ENCODE measurements at places on chromosomes 7 and 10.
A peak's percentile ranks its signal among the peaks of the same experiment; 100 is the strongest.

- DNase-seq = no peak
These were observed 60.5 kb downstream of the PPP1R17 start for GRCh38 chr7:31747553-31747952.

GRCh38 chr10:38094927-38095574, 914 bp downstream of the ZNF37A start:
- DNase-seq = no peak

DNA sequence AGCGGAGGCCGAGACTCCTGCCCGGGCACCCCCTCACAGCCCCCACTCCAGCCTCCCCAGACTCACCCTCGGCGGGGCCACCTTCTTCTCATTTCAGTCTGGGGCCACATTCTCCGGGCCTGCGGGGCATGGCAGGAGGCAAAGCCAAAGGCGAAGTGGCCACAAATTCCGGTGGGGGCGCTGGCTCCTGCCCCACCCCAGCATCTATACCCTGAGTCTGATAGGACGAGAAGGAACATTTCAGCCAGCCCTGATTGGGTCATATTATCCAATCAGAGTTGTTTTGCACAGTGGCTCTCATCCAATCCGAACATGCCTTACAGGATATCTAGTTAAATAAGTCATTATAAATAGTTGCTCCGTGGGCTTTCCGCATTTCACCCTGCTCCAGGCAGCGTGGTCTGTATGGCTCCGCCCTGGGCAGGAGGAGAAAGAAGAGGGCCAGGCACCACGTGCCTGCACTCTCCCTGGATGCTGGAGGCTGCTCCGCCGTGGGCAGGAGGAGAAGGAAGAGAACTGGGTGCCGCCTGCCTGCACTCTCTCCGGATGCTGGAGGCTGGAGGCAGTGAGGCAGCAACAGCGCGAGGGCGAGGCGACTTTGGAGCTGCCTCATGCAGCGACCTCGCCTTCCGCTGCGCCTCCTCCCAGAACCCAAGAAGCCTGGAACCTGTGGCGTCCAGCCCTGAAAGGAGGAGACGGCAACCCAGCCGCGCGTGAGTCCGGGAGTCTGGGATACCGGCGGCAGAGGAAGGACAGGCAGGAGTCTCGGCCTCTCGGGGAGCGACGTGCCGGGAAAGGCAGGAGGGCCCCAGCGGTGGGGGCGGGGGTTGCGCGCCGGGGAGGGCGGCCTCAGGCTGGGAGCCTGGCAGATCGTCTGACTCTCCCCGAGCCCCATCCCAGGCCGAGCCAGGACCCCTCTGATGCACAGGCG, 162.9 kb downstream of the ZNF33B start:
- DNase-seq = no peak

GRCh38 chr7:143239813-143240212, 18.0 kb downstream of the TAS2R40 start:
- DNase-seq = no peak

- no peak for DNase-seq
These were observed 5.9 kb downstream of the VPS41 start for GRCh38 chr7:38903057-38903456.

DNA sequence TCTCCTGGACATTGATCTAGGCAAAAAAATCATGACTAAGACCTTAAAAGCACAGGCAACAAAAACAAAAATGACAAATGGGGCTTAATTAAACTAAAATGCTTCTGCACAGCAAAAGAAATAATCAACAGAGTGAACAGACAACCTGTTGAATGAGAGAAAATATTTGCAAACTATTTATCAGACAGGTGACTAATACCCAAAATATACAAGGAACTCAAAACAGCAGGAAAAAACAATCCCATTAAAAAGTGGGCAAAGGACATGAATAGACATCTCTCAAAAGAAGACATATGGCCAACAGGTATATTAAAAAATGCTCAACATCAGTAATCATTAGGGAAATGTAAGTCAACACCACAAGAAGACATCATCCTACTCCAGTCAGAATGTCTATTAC, 166.8 kb downstream of the MTERF1 start:
- DNase-seq = no peak

- no peak for DNase-seq
These were observed 20.5 kb downstream of the EIF3A start for GRCh38 chr10:119060107-119060506.

- DNase-seq = no peak
These were observed 268.4 kb downstream of the GPR37 start for GRCh38 chr7:124497176-124497575.

GRCh38 chr10:4546500-4546899, 279.5 kb upstream of the AKR1E2 start:
- DNase-seq = no peak

GRCh38 chr7:142827951-142828500, 26.9 kb upstream of the EPHB6 start:
- no peak for DNase-seq

GRCh38 chr7:128178611-128179010, 62.5 kb upstream of the LEP start:
- DNase-seq = no peak

- DNase-seq = no peak
These were observed 533.4 kb upstream of the SEMA3D start for GRCh38 chr7:85719981-85720953.

- no peak for DNase-seq
These were observed 87.1 kb downstream of the FZD1 start for GRCh38 chr7:91351374-91351773.

GRCh38 chr7:158676171-158676840, 28.3 kb downstream of the NCAPG2 start:
- DNase-seq = no peak

DNA sequence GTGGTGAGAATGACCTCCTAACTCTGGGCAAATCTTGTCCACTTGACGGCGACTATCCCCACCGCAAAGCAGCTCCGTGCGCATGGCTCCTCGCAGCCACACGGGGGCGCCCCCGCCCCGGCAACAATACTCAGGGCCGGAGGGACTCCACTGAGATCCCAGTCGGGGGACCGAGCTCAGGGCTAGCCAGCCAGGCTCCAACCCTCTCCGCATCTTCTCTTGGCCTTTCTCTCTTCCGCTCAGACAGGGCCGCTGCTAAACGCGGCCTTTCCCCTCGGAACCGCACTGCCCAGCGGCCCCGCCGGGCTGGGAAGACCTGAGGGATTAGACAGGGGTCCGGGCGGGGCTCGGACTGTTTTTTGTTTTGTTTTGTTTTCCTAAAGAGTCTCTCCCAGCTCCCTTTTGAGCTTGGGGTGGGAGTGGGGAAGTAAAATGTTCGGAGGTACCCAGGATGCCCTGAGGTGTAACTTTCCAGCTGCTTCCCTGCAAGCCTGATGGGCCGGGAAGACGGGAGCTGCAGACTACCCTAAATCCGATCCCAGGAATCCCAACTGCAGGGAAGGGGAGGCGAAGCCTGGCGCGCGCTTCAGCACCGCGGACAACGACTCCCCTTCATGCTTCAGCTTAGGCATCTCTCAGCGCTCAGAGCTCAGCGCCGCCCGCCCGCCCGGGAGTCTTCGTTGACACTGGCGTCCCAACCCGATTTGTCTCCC, 2.7 kb downstream of the KCNIP2 start:
- peak; percentile 85 for DNase-seq

- no peak for DNase-seq
These were observed 324.7 kb downstream of the CXCL12 start for GRCh38 chr10:44060221-44060620.

GRCh38 chr10:114045136-114046086, 1.7 kb downstream of the ADRB1 start:
- peak; percentile 44 for DNase-seq

GRCh38 chr7:54360075-54360840, 181.9 kb upstream of the VSTM2A start:
- no peak for DNase-seq

DNA sequence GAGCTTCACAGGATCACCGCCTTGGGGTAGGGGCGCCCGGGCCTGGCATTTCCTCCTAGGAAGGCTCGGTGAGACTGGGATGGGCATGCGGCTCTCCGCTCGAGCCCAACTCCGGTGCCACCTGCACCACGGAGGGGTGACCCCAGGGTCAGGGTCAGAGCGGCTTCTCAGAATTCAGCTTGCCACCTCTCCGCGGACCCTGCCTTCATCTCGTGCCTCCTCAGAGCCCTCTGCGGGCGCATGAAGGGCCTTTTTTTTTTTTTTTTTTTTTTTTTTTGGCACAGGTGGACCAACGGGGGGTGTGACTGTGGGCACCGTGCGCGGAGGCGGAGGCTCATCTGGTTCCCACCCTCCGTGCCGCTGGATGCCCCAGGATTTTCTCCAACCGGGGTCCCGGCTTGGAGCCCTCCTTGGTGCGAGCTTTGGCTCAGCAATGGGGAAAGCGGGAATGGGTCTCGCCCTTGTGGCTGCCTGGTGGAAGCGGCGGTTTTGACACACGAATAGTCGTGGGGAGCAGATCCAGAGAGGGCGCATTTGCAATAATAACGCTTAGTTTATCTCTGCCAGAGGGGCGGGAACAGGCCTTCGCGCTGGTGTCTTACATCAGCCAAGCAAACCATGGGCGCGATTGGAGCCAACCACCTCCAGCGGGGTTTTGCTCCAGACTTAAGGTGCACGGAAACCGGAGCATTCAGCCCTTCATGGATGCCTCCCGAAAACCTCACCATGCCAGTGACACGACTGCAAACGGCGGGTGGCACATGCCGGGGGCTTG, 5.0 kb upstream of the TNRC18 start:
- DNase-seq = no peak

DNA sequence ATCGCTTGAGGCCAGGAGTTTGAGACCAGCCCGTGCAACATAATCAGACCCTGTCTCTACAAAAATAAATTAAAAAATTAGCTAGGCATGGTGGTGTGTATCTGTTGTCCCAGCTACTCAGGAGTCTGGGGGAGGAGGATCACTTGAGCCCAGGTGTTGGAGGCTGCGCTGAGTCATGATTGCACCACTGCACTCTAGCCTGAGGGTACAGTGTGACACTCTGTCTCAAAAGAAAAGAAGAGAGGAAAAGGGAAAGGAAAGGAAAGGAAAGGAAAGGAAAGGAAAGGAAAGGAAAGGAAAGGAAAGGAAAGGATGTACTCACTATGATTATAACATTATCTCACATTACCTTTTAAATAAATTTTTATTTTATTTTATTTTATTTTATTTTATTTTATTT, 56.5 kb upstream of the MPP7 start:
- no peak for DNase-seq

GRCh38 chr10:131746241-131746711, 154.5 kb upstream of the PPP2R2D start:
- no peak for DNase-seq

GRCh38 chr7:111499027-111499426, 63.3 kb downstream of the IMMP2L start:
- DNase-seq = peak; percentile 23

GRCh38 chr7:122268101-122268500, 36.4 kb downstream of the FEZF1 start:
- no peak for DNase-seq

- DNase-seq = no peak
These were observed 705.5 kb downstream of the GRID1 start for GRCh38 chr10:85661123-85661522.

DNA sequence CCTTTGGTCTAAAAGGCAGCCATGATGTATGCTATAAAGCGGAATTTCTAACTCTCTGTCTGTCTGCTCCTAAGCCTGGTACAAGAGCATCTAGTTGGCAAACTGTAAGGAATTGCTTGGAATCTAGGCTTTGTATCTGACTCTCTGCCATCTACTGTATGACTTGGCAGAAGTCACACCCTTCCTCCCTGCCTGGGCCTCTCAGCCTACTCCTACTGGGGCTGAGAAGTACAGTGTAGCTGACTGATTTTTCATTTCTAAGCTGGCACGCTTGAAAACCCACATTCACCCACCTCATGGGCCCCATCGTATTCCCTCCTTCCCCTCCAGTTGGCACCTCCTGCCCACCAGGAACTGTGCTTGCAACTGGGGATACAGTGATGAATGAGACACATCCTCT, 435.2 kb downstream of the PLXNA4 start:
- no peak for DNase-seq

DNA sequence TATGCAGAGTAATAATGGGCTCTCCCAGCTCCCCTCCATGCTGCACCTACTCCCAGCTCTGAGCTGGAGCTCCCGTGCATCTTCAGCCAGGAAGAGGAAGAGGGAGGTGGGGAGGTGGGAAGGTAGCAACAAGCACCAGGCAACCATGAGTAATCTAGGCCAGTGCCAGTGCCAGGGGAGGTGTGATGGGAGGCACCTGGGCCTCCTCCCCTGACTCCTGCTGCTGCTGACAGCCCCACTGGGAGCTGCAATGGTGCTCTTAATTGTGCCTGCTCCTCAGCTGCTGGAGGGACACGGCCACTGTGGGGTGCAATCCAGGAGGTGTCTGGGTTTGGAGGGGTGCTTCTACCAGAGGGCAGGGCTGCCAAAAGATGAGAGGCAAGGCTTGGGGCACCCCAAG, 243.0 kb downstream of the PLXNA4 start:
- peak; percentile 20 for DNase-seq

- DNase-seq = no peak
These were observed 115.7 kb upstream of the NANOS1 start for GRCh38 chr10:118913825-118914224.

GRCh38 chr10:13231808-13232207, 2.4 kb downstream of the UCMA start:
- DNase-seq = no peak

GRCh38 chr10:100522945-100523344, 3.3 kb upstream of the SEC31B start:
- no peak for DNase-seq

- DNase-seq = no peak
These were observed 20.6 kb upstream of the ARHGAP12 start for GRCh38 chr10:31949266-31949665.

GRCh38 chr10:17200001-17200911, 1.2 kb downstream of the TRDMT1 start:
- no peak for DNase-seq

- no peak for DNase-seq
These were observed 391.3 kb upstream of the GRM3 start for GRCh38 chr7:86252406-86252805.

- DNase-seq = no peak
These were observed 240.4 kb downstream of the ABCA13 start for GRCh38 chr7:48411619-48412018.

- no peak for DNase-seq
These were observed 41.6 kb upstream of the FOXI2 start for GRCh38 chr10:127695431-127695830.

All from frontal cortex (tissue), 4 donors.